ENCODE measurements at places on chromosomes 7 and 10.

DNA sequence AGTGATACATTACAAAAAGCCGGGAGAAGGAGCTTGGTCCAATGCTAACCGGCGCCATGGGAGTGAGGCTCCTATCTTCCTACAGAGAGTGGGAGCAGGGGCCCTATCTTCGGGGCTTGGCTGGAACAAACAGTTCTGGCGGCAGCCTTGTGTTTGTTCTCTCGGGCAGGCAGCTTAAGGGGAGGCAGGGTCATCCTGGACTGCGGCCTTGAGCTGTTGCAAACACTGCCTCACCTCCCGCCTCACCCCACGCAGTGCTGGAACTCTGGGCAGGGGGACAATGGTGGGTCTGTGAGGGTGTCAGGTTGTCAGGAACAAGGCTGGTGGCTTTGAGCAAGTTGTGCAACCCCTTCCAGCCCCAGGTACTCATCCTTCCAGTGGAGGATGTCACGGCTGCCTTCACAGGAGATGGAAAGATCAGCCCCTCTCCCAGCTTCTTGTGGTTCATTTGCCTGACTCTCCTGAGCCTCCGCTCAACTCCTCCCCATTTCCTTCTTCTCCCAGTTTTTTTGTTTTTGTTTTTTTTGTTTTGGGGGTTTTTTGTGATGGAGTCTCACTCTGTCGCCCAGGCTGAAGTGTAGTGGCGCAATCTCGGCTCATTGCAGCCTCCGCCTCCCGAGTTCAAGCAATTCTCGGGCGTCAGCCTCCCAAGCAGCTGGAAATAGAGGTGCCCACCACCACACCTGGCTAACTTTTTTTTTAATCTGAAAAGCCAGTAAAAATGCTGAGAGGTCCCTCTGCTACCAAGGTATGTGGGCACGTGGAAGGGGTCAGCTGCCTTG lies 57.4 kb downstream of the SPOCK2 start:
- no peak for DNase-seq

DNA sequence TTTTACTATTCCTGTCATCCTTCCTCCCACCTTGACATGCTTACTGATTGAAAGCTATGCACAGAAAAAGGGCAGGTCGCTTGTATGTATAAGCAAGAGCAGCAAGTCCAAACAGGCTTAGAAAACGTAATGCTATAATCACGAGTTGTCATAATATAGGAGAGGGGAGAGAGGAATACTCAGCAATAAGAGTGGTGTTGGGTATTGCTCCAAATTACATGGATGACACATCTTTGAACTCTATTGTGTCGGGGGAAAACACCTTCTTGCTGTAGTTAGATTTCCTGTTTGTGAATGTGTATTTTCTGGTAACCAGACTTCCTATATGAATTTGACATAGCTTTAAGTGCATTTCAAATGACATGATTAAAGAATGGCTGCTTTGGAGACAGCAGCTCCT lies 7.5 kb downstream of the MET start:
- no peak for DNase-seq

- no peak for DNase-seq
Measured at GRCh38 chr10:44981172-44982113, 2.8 kb upstream of the DEPP1 start.

DNA sequence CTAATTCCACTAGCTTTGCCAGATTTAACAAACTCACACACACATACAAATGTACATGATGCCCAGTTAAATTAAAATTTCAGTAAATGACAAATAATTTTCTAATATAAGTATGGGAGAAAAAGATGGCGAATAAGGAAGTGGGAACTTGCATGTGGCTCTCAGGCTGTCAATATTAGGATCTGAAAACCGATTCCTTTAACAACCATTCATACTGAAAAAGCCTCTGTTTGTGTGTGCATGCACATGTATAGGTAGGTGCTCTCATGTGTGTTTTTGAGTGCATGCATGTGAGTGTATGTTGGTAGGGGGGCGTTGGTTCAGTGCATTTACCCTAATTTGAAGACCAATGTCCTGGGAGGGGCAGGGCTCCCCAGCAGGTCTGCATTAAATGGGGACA lies 125.3 kb downstream of the HTR7 start:
- DNase-seq = no peak

DNA sequence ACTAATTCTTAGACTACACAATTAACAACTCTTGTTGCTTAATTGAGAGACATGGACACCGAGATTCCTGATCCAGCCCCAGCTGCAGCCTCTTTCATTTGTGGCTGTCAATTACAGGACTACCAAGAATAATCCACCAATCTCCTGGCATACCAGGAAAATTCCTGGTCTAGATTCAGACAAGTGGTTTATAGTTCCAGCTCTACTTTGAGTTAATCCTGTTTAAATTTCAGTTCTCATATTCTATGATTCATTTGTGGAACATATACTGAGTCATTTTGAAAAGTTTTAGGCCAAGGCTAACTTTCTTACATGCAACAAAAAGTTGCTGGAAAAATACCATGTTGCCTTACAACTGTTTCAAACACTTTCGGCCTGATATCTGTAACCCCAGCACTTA lies 253.5 kb downstream of the MAGI2 start:
- DNase-seq = no peak

GRCh38 chr7:32564542-32564941 lies 69.3 kb downstream of the AVL9 start:
- no peak for DNase-seq

DNA sequence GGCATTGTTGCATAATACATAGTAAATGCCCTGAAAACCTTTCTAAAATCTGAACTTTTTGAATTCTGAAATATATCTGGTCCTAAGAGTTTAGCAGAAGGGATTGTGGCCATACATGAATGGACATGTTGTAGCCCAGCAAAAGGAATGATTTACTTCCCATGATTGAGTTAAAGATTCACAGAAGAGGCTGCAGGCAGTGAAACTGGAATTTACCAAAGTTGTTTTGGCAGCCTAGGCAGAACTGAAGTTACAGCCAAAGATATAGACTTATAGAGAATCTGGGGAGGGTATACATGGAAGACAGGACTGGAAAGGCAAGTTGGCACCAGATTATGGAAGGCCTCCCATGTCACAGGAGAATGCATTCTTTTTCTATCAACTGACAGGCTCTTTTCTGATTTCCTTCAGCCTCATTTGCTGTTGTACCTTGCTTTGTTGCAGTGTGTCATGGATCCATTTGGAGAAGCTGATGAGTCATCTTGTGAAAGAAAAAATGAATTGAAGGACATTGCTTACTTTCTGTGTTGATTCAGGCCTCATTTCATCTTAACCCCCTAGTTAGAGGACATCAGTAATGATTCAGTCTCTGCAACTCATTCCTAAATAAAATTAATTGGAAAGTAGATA lies 356.2 kb upstream of the LRGUK start:
- no peak for DNase-seq

- no peak for DNase-seq
Measured at GRCh38 chr10:78028438-78029268, 662 bp downstream of the POLR3A start.

- DNase-seq = no peak
Measured at GRCh38 chr10:23191764-23192711, at the start of gene PTF1A. TSS of gene PTF1A (plus strand) at chr10:23192312. CDS start at chr10:23192531, 219 bp downstream.

- DNase-seq = no peak
Measured at GRCh38 chr7:38451840-38452239, 178.4 kb upstream of the TARP start.

DNA sequence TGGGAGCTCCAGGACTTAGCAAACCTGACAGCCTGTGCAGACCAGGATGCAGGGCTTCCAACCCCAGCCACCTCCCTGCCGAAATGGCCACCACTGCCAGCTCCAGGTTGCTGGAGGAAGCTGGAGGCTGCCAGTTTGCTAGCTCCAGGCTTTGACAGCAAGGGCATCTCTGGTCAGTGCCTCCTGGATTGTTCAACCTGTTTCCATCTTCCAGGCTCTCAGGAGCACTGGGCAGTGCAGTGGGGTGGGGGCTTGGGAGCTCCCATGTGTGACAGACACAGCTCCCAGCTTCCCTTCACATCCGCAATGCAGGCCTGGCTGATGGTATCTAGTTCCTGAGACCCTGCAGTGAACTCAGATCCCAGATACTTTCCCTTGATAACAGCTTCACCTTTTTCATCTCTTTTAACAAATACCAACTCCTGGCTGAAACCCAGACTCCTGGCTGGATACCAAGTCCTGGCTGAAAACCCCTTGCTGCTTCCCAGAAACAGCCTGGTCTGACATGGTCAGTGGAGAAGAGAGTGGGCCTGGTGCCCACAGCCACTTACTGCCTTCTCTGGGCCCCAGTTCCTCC lies 20.8 kb upstream of the RET start:
- DNase-seq = no peak

GRCh38 chr10:42941790-42942189 lies 135.1 kb upstream of the RET start:
- DNase-seq = no peak

All from stimulated activated CD4-positive, alpha-beta T cell treated with anti-CD3 and anti-CD28 coated beads, Interleukin-1b, Interleukin-23, amount 100 ng/mL, for 24 hours (primary cell).